Large intestine (tissue), 12 donors: ENCODE measurements at places on chromosomes 7 and 10. TPM values are rescaled to one million over a fixed set of nuclear protein-coding genes. Genes with fewer than 3 reads are reported as not detected.
A peak's percentile ranks its signal among the peaks of the same experiment; 100 is the strongest.

The RALA gene
- 38.7 TPM for polyA plus RNA-seq

GRCh38 chr7:84196084-84196503 is 1.5 kb upstream of the SEMA3A start:
- peak; percentile 37 for DNase-seq

GRCh38 chr10:117656385-117657367 is 114.1 kb downstream of the EMX2 start:
- DNase-seq = no peak

- DNase-seq = no peak
Measured at GRCh38 chr7:53383131-53383530, 347.7 kb downstream of the POM121L12 start.

- DNase-seq = peak; percentile 22
Measured at GRCh38 chr10:70109064-70109729, 23.4 kb downstream of the AIFM2 start.

GRCh38 chr10:5036511-5036910 is 32.9 kb upstream of the AKR1C2 start:
- DNase-seq = peak; percentile 40

DNA sequence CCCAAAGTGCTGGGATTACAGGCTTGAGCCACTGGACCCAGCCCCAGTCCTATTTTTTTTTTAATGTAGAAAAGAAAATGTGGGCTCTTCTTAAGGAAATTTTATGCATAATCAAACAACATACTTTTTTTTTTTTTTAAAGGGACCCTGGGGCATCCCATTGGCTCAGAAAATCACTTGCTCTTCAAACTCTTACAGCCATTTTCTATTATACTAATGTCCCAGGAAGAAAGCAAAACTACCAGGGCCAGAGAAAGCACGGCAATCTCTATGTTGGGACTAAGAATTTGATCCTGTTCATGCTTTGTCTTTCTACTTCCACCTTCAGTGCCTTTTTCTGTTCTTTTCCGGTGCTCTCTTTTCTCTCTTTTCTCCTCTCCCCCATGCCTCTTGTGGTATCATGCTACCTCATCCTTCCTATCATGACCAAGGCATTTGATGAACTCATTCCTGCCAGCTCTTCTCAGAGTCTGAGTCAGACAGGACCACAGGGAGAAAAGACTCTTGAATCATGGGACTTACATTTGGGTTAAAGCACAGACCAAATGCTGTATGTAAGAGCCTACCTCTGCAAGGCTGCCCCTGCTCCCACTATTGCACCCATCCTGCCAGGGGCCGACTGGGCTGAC is 76.4 kb upstream of the CCNY start:
- no peak for DNase-seq
